ENCODE measurements at places on chromosomes 13 and 19.

- no peak for DNase-seq
Measured at GRCh38 chr13:46265292-46265691, 53.6 kb downstream of the LRRC63 start.

GRCh38 chr19:17741456-17741855 is 9.8 kb upstream of the FCHO1 start:
- no peak for DNase-seq

DNA sequence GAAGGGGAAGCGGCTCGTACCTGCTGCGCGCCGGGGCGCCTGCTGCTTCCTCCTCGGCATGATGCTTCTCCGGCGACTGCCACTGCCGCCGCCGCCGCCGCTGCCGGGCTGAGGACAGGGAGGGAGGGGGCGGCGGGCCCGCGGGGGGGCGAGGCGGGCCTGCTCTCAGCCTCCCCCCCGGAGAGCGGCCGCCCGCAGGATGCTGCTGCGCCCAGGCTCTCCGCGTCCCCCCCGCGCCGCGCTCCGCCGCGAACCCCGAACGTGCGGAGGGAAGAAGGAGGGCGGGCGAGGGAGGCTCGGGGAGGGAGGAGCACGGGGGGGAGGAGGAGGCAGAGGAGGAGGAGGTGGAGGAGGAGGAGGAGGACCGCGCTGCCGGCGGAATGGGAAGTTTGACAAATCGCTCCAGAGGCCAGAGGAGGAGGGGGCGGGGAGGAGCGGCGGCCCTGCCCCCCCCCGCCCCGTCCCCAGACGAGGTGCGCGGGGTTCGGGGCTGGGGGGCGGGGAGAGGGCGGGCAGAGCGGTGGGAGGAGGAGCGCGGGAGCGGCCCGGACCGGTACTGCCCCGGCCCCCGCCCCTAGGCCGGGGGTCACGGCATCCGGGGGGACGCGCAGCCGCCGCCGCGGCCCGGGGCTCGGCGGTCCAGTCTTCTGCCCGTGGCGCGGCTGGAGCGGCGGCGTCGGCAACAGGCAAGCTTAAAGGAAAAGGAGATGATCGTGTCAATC is at the start of gene TSHZ3:
Gene TSHZ3 (minus strand): TSS at position 277 of the 722 bp plus-strand sequence. CDS start 217 bp downstream, at position 60.
- DNase-seq, result peak; percentile 46

DNA sequence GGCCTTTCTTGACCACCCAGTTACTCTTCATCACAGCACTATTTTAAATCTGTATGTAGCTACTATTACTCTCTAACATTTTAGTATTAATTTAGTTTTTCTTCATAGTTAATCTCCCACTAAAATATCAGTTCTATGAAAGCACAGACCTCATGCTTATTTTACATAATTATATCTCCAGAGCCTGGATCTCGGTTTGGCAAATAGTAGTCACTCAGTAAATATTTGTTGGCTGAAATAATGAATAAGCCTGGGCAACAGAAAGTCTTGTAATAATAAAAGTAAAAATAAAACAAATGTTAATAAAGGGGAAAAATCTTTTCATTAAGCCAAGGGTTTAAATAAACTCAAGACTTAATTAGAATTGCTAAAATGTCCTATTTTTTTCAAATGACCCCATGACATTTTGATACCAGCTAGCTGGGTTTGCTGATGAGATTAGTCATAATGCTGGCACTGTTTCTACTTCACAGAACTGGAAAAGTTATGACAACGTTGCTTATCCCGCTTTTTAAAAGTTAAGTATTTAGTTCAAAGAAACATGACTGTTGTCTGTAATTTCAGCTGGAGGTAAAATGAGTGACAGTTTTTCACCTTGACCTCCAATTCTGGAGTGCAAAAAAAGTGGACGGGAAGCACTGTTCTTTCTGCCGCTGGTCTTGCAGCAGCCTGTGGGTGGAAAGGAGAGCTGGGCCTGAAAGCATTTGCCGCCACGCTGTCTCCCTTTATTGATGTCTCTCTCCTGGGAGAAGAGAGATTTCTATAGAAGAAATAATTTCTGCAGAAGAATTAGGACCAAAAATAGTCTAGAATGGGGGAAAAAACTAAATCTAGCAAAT is 85.2 kb upstream of the SPATA13 start:
- no peak for DNase-seq

GRCh38 chr19:7251494-7251893 is 42.7 kb downstream of the INSR start:
- no peak for DNase-seq

DNA sequence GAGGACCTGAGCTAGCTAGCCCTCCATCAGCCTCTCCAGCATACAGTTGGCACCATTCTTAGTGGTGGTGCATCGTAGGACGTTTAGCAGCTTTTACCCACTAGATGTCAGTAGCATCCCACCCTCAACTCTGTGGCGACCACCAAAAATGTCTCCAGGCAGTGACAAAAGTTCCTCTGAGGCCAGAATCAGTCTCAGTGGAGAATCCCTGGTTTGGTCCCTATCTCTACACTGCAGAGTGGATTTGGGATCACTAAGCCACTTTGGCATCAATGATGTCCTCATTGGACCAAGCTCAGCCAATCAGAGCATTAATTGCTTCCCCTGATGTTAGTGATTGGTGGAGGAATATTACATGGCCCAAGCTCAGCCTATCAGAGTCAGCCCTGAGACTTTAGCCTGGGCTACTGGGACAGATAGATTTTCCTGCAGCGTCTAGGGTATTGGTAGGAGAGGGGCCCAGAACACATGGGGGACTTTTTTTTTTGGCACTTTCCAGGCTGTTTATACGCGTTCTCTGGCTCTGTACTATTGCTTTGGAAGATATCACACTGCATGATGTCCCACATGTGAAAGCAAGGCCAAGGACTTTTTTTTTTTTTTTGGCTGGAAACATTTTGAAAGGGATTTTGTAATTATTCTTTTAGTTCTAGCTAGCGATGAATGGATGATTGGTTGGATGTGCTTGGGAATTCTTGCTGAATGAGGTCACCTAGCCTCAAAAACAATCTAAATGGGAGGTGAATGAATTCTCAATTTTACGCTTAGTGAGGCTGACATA is 7.0 kb downstream of the TMEM221 start:
- DNase-seq, result no peak

DNA sequence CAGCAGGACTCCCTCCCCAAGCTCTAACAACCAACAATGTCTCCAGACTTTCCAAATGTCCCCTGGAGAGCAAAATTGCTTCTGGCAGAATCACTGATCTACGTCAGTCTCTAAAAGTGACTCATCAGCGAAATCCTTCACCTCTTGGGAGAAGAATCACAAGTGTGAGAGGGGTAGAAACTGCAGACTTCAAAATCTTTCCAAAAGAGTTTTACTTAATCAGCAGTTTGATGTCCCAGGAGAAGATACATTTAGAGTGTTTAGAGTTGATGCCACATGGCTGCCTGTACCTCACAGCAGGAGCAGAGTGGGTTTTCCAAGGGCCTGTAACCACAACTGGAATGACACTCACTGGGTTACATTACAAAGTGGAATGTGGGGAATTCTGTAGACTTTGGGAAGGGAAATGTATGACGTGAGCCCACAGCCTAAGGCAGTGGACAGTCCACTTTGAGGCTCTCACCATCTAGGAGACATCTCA is 6.2 kb upstream of the CEACAM5 start:
- no peak for DNase-seq

- no peak for DNase-seq
Measured at GRCh38 chr19:29056535-29056934, 156.4 kb downstream of the UQCRFS1 start.

DNA sequence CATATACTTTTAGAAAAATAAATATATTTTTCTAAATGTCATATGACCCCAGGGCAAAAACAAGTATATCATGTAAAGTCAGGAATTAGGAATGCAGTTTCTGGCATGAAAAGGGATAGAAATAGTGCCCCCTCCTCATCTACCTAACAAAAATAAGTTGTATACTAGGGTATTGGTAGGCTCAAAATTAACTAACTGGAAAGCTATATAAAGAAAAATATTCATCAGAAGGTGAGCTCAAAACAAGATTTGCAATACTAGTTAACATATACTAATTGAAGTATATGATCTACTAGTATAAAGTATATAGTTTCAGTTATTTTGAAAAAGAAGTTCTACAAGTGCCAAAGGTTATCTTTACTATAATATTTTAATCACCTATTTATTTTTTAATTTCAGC is 200.2 kb downstream of the GPC5 start:
- DNase-seq, result no peak

DNA sequence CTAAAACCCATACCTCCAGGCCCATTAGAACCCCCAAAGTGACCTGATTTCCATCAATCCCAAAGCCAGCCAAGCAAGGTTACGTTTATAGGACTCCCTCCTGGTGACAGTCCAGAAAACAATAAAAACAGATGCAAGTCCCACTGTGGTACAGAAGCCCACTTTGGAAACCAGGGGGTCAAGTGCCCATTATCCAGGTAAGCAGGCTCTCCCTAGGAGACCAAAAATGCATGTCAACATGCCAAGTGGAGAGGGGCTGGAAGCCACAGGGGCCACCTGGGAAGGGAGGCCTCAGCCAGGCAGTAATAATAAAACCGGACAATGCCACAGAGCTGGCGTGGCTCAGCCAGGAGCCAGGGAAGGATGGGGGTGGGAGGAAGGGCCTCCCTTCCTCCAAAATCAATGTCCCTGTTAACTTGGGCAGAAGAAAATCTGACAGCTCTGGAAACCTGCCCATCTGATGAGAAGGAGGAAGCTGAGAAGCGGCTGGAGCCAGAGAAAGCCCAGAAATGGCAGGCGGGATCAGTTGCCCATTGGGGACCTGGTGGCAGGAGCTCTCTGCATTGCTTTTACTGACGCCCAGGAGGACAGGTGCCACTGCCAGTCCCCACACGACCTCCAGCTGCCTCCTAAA is 160.4 kb downstream of the ZIC5 start:
- DNase-seq, result no peak

DNA sequence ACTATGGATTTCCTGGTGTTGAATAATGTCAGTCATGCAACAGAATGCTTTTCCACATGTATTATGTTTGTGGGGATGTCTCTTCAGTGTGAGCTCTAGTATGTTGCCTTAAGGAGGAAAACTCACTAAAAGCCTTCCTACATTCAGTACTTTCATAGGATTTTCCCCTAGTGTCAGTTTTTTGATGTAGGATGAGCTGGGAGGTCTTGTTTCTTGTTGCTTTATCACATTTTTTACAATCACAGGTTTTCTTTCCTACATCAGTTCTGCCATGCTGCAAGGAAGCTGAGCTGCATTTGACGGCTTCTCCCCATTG is 8.5 kb upstream of the USP29 start:
- DNase-seq, result no peak

DNA sequence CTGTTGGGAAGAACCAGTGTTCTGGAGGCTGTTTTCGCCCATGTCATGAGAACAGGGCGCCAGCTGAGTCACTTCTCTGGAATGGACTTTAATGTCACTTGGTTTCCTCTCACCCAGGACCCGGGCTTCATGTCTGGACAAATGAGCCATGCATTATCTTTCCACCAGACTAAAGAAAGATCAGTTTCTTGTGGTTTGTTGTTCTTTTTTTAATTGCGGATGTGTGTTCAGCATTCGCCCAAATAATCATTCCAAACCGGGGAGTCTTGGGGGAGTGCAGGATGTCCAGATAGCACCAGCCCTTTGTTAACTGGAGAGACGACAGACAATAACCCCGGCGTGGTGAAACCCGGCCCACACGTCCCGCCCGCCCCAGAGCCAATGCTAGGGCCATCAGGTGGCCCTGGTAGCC is 102.5 kb downstream of the COL4A2 start:
- DNase-seq, result no peak

GRCh38 chr13:102729560-102730270 is 34.9 kb upstream of the METTL21C start:
- no peak for DNase-seq

- DNase-seq, result no peak
Measured at GRCh38 chr19:53646144-53646543, 14.3 kb downstream of the DPRX start.

- no peak for DNase-seq
Measured at GRCh38 chr19:8333767-8334457, 9.2 kb downstream of the KANK3 start.

DNA sequence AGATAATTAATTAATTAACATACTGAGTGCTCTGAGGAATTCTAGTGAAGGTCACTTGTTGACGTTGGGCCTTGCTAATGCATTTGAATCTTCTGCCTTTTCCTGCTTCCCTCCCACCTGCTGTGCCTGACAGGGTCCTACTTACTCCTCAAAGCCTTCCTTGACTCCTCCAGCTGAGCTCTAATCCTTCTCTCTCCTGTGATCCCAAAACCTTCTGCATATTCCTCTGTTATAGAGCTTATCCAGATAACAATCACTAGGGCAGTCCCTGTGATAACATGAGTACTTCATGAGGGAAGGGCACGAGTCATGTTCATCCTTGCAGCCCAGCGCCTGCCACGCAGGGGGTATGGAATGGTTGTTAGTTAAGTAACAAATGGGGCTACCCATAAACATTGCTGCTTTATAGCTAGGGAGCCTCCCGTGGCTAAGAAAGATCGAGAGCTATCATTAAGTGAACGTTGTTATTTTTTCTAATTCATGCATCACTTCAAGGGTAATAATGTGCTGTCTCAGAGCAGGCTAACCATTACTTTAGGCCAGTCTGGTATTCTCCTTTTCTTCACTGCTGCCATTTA is 19.1 kb upstream of the SPATA13 start:
- no peak for DNase-seq

DNA sequence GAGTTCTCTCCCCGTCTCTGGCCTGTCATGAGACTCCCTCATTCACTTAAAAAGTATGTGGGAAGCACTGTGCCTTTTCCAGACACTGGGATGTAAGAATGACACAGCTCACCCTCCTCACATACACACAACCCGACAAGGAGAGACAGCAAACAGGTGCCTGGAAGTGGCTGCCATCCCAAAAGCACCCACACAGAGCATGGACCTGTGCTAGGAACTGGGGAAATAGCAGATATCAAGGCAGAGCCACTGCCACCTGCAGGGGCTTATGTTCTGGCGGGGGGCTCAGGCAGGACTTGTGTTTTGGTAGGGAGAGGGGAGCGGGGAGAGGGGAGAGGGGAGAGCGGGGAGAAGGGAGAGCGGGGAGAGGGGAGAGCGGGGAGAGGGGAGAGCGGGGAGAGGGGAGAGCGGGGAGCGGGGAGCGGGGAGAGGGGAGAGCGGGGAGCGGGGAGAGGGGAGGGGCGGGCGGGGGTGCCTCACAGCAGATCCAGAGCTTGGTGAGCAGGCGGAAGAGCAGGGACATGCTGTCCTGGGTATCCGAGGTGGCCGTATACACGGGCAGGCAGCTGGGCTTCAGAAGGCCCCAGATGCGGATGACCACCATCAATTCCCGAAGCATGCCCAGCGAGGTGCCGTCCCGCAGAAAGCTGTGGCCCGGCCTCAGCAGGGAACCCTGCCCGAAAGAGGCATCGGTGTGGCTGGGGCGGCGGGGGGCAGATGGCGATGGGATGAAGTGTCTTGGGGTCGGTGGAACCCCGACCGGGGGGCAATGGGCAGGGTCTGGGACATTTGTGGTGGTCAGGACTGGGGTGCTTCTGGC is 12.2 kb downstream of the CFD start:
- no peak for DNase-seq

- no peak for DNase-seq
Measured at GRCh38 chr19:14516048-14516534, 2.1 kb downstream of the DNAJB1 start.

GRCh38 chr13:39099231-39099630 is 61.0 kb downstream of the NHLRC3 start:
- no peak for DNase-seq

- no peak for DNase-seq
Measured at GRCh38 chr13:35157143-35157755, 215.2 kb downstream of the NBEA start.

- DNase-seq, result no peak
Measured at GRCh38 chr13:103523858-103524257, 457.6 kb upstream of the SLC10A2 start.
